IPS-NIHi11 (cell line): ENCODE measurements at places on chromosomes 11 and 22.

- DNase-seq, result no peak
Measured at GRCh38 chr11:45108070-45109064, 38.1 kb upstream of the PRDM11 start.

GRCh38 chr11:19050281-19050680 is 10.2 kb downstream of the MRGPRX2 start:
- DNase-seq, result no peak

DNA sequence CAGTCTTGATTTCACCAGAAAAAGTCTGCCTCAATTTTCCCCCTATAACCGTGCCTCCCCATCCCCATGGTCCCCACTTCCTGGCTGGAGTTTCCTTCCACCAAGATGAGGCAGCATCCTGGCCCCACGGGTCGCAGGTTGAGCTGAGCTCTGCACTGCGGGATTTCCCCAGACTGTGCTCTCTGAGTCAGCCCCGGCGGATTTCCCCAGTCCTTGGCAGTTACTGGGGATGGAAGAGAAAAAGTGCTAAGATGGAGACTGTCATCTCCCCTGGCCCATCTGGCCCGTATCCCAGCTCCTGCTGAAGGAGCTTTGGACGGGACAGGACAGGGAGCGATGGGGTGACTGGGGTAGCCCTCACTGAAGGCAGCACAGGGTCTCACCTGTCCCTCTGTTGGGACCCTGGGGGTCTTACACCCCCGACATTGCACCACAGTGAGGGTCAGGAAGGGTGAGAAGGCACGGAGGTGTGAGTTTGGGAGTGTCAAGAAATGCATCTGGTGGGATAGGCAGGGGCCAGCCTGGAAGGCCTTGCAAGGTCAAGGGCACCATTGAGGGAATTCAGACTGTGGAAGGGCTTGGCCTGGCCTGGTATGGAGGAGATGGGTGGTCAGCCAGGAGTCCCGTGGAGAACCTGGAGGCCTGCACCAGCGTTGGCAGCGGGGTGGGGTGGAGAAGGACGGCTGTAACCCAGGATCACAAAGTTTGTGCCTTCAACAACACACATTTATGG is 36.5 kb downstream of the NADSYN1 start:
- no peak for DNase-seq

DNA sequence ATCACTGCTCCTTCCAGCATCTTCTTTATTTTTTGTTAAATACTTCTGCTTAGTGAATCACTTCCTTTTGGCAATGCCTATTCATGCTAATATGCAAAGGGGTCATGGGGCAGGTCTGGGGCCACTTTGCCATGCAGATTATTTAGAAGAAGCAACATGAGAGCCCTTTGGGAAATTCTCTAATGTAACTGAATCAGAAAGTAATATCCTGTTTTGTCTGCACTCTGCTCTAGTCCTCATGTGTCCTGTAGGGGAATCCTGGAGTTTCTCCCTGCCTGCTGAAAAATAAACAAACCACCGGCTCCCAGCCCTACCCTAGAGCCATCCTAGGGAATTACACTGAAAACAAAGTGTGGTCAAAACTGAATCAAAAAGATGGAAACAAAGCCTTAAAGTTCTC is 176.5 kb upstream of the POU2AF2 start:
- DNase-seq, result peak; percentile 30

DNA sequence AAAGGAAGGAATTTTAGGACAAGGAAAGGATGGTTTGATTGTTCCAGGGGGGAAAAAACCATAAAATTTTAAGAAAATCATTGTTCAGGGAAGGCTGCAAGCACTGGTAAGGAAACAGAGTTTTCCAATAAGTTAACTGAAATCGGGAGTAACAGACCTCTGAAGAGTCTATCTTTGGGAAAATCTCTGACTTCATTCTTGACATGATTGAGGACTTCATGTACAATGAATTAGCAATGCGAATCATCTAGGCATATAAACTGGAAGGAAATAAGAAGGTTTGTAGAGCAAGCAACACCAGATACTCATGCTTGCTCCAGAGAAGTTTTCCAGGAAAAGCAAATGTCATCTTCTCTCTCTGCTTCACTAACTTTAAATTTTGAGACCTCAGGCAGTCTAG is 18.5 kb downstream of the APLP2 start:
- no peak for DNase-seq

DNA sequence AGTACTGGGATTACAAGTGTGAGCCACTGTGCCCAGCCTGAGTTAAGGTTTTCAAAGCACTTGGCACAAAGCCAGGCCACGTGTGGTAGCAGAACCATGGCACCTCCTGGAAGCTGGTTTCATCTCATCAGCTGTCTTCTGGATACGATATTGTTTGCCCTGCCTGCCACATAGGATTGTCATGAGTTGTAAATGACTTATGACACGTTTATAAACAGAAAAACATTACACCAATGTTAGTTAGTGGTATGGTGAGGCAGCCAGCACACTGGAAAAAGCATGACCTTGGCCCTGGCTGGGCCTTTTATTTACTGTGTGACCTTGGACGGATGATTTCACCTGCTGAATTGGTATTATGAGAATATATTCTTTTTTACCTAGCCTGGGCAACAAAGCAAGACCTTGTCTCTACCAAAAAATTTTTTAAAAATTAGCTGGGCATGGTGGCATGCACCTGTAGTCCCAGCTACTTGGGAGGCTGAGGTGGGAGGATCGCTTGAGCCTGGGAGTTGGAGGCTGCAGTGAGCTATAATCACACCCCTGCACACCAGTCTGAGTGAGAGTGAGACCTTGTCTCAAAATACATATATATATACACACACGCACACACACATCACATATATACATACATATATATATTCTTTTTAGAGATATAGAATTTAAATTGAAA is 24.0 kb upstream of the MYH9 start:
- DNase-seq, result no peak

- peak; percentile 37 for DNase-seq
Measured at GRCh38 chr11:13277768-13278608, at the start of gene BMAL1. Gene BMAL1 (plus strand): TSS chr11:13277790. CDS start chr11:13354309, 76,519 bp downstream.

DNA sequence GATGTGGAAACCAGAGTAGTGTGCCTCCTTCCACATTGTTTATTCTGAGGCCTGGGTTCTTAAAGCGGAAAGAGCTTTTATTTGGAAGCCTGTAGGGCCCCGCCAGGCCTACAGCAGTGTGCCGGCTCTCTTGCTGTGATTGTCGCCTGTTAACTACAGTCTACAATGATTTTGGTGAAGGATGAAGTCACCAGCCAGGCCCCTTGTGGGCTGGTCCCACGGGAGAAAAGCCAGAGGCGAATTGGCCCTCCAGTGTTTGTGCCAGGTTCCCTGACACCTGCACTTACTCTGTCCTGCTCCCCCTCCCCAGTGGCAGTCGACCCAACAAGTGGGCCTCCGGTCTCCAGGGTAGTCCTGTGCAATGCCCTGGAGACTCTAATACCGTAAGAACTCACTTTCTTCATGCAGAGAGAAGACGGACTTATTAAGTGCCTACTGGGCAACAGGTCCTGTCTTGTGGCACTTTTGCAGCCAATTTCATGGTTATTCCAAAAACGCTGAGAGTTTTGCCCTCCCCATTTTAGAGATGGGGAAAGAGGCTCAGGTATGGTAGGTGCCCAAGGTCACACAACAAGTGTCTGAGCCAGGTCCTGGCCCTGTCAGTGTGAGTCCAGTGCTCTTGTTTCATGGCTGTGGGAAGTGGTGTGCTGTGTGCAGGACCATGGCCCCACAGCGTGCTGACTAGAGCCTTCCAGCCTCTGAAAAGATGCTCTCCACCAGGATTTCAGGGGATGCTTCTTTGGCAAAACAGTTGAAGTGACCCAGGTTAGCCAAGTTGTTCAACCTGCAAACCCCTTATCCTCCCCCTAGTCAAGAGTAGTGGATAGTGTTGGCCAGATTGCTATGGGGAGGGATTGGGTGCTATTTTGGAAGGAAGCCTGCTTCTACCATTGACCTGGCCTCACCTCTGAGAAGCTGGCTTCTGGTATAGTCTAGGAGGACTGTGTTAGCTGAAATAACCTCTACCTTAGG is 1.4 kb downstream of the MICAL2 start:
- DNase-seq, result no peak

DNA sequence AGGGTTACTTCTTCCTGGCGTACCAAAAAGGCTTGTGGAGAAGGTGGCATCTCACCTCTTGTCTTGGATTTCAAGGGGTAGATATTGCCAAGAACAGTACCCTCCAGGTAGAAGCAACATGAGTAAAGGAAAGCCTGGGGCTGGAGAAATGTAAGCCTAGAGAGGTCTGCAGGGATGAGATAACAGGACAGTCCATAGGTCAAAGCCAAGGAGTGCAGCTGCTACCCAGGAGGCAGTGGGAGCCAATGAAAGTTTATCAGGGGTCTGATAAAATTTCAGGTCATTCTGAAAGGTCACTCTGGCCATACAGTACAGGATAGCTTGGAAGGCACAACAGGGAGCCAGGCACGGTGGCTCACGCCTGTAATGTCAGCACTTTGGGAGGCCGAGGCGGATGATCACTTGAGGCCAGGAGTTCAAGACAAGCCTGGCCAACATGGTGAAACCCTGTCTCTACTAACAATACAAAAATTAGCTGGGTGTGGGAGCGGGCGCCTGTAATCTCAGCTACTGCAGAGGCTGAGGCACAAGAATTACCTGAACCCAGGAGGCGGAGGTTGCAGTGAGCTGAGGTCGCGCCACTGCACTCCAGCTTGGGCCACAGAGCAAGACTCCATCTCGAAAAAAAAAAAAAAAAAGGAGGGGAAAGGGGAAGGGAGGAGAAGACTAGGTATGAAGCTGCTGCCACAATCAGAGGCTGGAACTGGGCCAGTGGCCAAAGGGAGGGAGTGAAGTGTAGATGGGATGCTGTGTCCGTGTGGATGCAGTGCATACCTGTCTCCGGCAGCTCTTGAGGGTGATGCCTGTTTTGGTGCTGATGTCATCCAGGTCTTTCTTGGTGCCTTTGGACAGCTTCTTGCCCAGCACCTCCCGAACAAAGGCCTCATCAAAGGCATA is 1.2 kb downstream of the FIBP start:
- DNase-seq, result no peak

DNA sequence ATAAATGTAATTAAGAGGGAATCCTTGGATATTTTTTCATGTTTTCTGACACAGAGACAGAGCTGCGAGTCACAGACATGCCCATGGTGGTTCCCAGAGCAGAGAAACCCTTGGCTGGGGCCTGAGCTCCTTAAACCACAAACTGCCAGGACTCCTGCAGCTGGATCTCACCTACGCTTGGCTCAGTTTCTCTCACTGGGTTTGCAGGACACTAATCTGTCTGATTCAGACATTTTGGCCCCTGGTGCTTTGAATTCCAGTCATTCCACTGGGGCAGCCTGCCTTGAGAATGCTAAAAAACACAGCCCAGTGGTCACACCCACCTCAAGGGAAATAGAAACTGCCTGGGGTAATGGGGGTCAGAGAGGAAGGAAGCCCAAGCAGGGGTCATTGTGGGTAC is 122.6 kb downstream of the CCDC81 start:
- DNase-seq, result no peak

GRCh38 chr11:130854483-130854882 is 61.8 kb downstream of the SNX19 start:
- no peak for DNase-seq

DNA sequence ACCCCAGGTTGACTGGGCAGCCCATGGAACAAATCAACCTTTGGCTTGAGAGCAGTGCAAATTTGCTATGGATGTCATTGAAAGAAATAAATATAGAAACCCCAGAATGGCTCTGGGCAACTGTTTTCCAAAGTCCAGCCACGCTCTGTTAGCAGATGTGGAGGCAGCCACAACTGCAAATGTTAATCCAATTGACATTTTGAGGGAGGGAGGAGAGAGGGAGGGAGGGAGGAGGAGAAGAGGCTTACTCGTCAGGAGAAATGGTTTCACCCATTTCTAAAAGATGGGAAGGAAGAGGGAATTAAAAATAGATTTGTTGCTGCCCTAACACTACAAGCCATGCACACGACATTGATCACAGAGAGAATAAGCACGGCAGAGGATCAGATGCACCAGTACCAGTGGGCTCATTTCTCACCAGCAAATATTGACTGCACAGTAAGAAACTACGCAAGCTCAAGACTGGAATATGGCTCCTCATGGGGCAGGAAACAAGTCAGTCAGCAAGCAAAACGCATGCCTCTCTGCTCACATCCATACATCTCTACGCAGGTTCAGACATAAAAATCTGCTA is 229.1 kb downstream of the LARGE1 start:
- no peak for DNase-seq

DNA sequence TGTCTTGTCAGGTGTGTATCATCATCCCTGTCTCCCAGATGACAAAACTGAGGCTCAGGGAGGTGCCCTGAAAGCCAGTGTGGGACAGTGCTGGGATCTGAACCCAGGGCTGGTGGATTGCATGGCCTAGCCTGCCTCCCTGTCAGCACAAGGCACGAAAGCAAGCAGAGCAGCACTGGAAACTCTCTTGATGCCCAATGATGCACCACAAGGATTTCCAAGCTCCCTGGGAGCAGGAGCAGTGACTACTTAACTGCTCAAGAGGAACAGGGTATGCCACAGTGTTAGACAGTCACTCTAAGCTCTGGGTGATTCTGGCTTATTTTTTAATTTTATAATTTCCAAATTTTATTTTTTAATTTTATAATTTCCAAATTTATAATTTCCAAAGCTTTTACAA is 9.0 kb downstream of the ZC3H7B start:
- DNase-seq, result no peak

DNA sequence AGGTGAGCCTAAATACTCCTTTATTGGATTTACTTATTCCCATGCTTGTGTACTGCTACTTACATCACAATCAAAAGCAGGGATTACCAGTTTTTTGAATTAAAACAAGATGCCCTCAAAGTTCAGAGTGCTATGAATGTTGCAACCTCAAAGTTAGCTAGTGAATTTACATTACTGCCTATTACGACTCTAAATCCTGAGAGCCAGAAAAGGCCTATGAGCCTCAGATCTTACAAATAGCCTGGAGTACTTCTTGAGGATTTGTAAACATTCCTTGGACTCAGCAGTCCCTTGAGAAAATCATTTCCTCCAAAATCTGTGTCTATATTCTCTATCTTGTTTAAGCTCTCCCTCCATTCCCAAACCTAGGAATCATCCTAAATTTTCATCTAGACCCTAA is 25.5 kb downstream of the CHORDC1 start:
- no peak for DNase-seq

GRCh38 chr11:124707829-124708228 is 31.9 kb upstream of the NRGN start:
- no peak for DNase-seq

DNA sequence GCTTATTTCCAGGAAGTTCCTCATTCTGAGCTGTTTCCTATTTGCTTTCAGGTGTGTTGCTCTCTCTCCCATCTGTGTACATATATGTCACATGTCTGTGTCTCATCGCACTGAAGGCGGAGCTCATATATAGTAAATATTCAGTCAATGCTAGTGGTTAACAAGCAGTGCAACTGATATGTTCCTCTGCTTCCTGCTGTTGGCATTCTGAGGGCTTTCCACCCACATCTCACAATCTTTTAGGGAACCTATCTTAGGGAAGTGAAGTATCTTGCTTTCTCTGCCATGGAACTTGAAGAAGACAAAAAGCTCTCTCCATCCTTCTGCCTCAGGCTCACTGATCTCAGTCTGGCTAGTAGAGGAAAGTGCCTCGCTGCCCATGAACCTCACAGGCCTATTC is 139.8 kb downstream of the TTC17 start:
- DNase-seq, result no peak
